Cardiac ventricle fibroblast (primary cell): ENCODE measurements at places on chromosomes 1 and 21. TPM values are rescaled to one million over a fixed set of nuclear protein-coding genes. Genes with fewer than 3 reads are reported as not detected.

IFNGR2 gene
- total RNA-seq = 40.9 and 45.9 TPM in 2 replicates

FTCD gene
- not detected in 2 replicates for total RNA-seq

DNAI4 gene
- 1.8 and 3.7 TPM in 2 replicates for total RNA-seq

FCMR gene
- total RNA-seq = 1.3 and 1.6 TPM in 2 replicates

KCNQ4 gene
- 0.10 TPM in 1 of 2 replicates, not detected in the other for total RNA-seq

OR6K3 gene
- not detected in 2 replicates for total RNA-seq

HES3 gene
- total RNA-seq = not detected in 2 replicates

AQP10 gene
- total RNA-seq = not detected in 2 replicates

LRRC3 gene
- 3.2 and 4.2 TPM in 2 replicates for total RNA-seq

S100PBP gene
- total RNA-seq = 12.9 and 14.2 TPM in 2 replicates

TAF1A gene
- total RNA-seq = 3.9 and 4.2 TPM in 2 replicates

PTAFR gene
- total RNA-seq = not detected in 2 replicates

ZBTB37 gene
- 3.4 and 3.6 TPM in 2 replicates for total RNA-seq

CYP4A22 gene
- total RNA-seq = 0.15 TPM in 1 of 2 replicates, not detected in the other

LAMC2 gene
- total RNA-seq = 2.2 and 3.3 TPM in 2 replicates

HDAC1 gene
- total RNA-seq = 46.2 and 46.7 TPM in 2 replicates

HCN3 gene
- total RNA-seq = 0.06 and 0.15 TPM in 2 replicates

TNNT2 gene
- 0.78 TPM in 1 of 2 replicates, not detected in the other for total RNA-seq

HTR1D gene
- not detected in 2 replicates for total RNA-seq

C1orf167 gene
- total RNA-seq = 0.24 TPM in 1 of 2 replicates, not detected in the other
